ENCODE measurements at places on chromosomes 11 and 22.

DNA sequence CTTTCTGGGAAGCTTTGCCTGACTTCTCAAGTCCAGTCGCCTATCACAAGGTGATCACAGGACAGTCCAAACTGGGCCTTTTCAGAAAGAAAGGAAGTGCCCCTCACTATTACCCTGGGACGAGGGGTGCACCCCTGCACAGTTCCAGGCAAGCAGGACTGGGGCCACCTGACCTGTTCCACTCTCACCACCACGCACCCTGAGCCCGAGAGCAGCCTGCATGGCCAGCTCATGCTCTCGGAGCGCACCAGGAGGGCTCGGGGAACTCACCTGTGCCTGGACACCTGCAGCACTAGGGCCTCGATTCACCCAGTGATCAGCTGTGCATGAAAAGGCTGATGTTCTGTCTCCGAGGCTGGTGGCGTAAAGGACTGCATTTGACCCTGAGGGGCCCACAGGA, 12.8 kb upstream of the FGF4 start:
- no peak for DNase-seq

GRCh38 chr22:46196278-46196677, 46.0 kb downstream of the PPARA start:
- DNase-seq, result no peak

- DNase-seq, result no peak
Observed at GRCh38 chr22:44642096-44642644, 59.8 kb upstream of the PRR5 start.

- peak; percentile 63 for DNase-seq
Observed at GRCh38 chr11:103587901-103588788, 448.3 kb upstream of the DDI1 start.

- DNase-seq, result no peak
Observed at GRCh38 chr11:133104009-133104744, 428.1 kb downstream of the OPCML start.

GRCh38 chr11:93655581-93656255, 5.8 kb upstream of the CEP295 start:
- no peak for DNase-seq

DNA sequence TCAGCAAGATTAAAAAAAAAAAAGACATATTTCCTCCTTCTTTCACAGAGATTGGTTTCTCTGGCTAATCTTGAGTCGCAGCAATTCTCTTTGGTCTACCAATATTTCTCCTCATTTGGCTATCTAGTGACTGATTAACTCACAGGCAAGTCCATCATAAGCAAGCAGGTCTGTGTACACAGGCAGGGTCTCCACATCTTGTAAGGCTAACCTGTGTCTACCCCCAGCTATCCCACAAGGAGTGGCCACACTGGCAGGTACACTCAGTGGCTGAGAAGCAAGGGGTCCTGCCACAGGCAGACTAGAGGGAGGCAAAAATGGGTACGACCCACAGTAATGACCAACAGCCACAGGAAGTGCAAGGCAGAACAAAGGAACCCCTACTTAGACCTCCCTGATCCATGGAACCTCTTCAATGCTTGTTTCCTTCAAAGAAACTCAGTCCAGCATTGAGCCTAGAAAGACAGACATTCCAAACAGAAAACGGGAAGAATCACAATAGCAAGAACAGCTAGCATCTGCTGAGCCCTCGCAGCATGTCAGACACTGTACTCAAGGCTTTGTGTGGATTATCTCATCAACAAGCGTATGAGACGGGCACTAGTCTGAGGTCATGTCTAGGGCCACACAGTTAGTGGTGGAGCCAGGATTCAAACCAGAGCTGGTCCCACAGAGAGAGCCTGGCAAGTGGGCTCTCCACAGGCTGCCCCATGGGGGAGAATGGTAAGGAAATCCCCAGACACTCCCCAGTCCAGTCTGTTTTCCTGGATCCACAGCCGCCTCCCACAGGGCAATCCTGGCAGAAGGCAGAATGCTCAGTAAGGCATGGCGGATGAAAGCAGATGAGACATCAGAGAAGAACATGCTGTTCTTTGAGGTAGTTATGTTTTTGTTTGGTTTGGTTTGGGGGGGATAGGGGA, 34.3 kb downstream of the PLEKHA7 start:
- no peak for DNase-seq

- DNase-seq, result no peak
Observed at GRCh38 chr11:6629892-6630631, 10.8 kb upstream of the TPP1 start.

DNA sequence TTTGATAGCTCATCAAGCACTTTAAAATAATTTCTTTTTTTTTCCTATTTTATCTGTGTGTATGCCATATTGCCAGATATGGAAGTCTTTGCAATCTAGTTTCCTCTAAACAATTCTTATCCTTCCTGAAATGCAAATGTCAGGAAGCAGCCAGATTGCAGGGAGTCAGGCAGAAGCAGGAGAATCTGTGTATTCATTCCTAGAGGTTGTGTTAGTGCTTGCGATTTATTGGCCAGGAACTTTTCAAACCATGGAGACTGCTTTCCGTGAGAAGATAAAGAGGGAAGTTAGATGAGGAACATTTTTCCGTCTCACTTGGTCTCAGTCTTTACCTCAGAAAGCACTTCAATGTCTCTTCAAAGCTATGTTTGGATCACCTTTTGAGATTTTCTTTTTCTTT, 91.9 kb downstream of the GRAMD1B start:
- DNase-seq, result no peak

- no peak for DNase-seq
Observed at GRCh38 chr11:61173456-61173855, 12.2 kb upstream of the VPS37C start.

DNA sequence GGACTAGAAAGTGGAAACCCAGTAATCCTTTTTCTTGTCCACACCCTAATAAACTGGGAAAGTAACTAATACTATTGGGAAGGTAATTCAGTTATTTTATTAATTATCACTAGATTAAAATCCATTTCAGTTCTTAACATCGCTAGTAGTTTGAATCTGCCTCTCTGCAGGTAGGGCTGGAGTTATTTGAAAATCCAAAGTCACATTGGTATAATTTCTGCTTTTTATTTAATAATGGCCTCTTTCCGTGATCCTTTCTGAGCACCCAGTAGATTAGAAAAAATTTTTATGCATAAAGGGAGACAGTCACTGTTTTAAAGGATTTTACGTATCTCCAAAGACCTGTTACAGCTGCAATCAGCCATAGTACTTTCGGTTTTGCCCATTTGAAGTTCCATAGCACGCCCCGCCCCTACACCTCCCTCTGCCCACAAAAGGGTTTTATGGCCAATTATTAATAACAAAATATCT, 605 bp upstream of the COPB1 start:
- peak; percentile 59 for DNase-seq

DNA sequence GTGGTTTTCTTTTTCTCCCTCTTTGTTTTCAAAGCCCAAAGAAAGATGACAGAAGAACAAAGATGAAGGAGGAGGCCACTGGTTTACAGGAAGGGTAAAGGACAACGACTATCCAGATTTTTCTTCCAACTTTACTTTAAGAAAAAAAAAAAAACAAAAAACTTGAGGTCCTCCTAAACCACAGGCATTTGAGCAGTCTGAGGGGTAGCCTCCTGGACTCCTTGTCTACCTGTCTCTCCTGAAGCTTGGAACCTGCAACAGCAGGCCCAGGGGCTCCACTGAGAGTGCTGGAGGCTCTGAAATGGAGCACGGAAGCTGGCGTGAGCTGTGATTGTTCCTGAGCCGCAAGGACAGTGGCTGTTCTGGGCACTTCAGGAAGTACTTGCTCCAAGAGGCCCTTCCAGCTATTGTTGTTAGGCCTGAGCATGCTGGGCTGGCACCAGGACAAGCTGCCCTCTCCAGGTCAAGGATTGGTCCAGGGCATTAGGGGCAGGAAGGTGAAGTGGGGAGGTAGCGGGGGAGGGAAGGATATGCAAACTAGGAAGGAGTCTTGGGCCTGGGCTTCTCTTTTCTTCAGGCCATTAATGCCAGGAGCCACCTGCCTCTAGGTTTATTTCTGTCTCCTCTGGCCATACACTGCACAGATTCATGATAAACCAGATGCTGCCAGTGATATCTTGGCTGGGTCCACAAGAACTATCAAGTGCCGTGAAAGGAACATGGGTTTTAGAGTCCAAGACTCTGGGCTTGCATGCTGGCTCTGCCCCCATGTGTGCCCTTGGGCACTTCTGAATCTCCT, 147.3 kb downstream of the CCDC34 start:
- peak; percentile 42 for DNase-seq

DNA sequence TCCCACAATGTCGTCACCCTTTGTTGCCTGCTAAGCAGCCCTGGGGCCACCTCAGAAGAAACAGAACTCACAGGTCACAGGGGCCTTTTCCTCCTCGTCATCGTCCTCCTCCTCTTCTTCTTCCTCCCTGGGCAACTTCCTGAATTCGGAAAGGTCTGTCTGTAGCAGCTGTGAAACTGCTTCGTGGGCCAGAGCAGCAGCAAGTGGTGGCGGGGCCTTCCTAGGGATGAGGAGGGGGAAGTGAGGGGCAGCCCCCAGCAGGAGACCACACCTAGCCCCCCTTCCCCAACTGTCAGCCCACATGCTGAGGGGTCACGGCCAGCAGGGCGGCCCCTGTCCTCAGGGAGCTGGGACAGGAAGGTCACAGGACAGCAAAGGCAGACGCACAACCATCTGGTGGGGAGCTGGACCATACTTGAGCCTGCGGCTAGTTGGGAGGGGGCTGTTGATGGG, 13.2 kb downstream of the PPM1F start:
- no peak for DNase-seq

- DNase-seq, result no peak
Observed at GRCh38 chr11:69841859-69842698, 22.9 kb upstream of the FGF3 start.

DNA sequence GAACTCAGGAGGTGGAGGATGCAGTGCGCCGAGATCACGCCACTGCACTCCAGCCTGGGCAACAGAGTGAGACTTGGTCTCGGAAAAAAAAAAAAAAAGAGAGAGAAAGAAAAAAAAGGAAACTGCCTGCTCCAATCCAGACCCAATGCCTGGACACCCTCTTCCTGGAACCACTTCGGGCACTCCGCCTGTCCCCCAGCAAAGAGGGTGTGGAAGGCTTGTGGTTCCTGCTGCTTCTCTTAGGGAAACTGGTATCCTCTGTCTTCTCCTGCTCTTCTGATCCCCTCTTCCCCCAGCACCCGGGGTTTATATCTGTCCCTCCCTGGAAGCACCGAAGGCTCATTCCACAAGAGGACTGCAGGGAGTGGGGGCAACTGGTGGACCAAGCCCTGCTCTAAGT, 12.9 kb downstream of the CHRNA10 start:
- DNase-seq, result no peak

GRCh38 chr22:44338906-44339305, 26.2 kb upstream of the SHISAL1 start:
- no peak for DNase-seq

GRCh38 chr11:74543991-74544390, 48.4 kb upstream of the POLD3 start:
- no peak for DNase-seq

- no peak for DNase-seq
Observed at GRCh38 chr11:15216678-15217077, 102.0 kb downstream of the INSC start.

- no peak for DNase-seq
Observed at GRCh38 chr22:50517495-50518260, 7.7 kb downstream of the SCO2 start.

GRCh38 chr11:128116885-128117284, 470.5 kb downstream of the ETS1 start:
- peak; percentile 39 for DNase-seq

DNA sequence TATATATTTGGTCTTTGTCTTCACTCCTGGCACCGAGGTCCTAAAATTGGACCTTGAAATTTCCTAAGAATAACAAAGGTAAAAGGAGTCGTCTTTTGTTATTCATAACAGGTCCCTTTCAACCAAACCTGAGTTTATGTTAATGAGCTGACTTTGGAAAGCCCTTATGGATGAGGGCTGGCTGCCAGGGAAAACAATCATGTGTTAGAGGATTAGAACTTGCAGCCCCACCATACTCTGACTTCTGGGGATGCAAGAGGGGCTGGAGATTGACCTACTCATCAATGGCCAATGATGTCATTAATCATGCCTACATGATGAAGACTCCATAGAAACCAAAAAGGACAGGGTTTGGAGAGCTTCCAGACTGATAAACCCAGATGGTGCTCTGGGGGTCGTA, 118.9 kb downstream of the MRTFA start:
- DNase-seq, result no peak

DNA sequence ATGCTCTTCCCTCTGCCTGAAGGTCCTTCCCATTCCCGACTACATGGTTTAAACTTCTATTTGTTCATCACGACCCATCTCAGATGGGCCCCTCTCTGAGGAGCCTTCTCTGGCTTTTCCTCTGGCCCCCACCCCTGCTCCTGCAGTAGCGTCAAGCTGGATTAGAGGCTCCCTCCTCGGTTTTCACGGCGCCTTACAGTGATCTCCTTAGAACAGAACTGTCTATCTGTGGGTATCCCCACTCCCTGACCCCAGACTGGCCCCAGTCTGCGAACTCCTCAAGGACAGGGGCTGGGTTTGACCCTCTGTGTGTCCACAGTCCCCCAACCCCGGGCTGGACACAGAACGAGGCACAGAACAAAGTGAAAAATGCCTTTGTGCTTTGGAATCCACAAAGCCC, 2.8 kb downstream of the PLEKHB1 start:
- no peak for DNase-seq

DNA sequence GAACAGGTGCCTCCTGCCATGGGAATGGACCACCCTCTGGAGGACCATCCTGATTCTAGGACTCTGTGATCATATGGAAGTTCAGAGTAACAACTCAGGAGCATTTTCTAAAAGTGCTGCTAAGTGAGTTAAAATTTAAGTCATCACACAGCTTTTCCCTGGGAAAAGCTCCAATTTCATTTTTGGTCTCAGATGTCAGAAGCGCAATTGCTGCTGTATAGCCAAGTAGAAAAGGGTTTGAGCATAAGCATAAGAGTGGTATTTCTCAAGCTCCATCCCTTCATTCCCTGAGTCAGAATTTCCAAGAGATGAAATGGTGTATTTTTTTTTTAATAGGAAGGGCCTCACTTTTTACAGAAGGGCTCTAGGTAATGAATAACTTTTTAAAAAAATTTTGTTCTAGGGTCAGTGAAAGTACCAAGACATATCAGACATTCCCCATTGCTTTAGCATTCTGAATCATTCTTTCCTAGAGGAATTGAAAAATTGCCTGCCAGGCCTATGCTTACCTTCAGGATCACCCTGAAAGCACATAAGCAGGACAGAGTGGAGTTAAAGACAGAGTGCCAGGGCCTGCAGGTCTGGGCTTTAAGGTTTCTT, 564.5 kb upstream of the ISX start:
- DNase-seq, result no peak

GRCh38 chr11:1728931-1729691, 21.3 kb downstream of the IFITM10 start:
- DNase-seq, result no peak

DNA sequence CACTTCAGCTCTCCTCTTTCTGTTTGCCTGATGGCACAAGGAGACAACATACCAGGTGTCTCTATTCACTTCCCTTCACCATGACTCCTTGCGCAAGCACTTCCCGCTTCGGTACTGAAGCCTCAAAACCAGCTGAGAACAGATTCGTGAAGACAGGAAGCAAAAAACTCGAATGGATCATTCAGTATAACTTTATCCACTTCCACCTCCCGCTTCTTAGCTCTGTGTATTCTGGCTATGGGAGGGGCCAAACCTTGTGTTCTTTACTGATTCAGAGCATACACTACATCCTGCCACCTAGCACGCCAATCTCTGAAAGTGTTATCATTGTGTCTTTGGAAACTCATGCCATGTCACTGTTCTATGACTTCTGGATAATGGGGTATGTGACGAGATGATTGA, 62.2 kb upstream of the ADA2 start:
- peak; percentile 45 for DNase-seq

Measured in NCI-H345 (cell line).